Ovary (tissue), 10 donors: ENCODE measurements at places on chromosomes 12 and 14. TPM values are rescaled to one million over a fixed set of nuclear protein-coding genes. Genes with fewer than 3 reads are reported as not detected.

The NXPH4 gene
- not detected for total RNA-seq

DNA sequence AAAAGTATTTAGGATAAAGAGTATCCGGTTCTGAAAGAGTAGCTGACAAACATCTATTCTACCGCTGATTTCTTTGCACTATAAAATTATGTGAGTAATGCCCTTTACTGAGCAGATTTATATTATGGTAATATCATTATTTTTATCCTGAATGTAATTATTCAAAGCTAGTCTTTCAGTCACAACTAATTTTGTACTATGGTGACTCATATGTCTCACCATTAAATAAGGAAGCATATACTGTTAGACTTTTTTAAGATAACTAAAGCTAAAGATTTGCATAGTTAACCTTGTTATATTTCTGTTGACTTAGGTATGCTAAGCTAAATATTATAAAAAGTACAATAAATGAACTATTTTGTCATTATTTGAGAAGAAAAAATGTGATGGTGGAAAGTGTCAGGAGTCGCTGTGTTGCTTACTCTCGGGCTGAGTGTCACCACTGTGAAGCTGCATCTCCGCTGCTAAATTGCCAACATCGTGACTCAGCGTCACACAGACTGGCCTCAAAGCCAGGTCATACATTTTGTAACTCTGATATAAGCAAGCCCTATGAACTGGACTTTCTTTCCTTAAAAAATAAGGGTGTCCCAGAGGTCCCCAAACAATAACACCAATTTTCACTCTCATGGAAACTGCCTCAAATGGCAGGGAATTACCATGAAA lies 69.1 kb upstream of the SSTR1 start:
- H3K4me3 ChIP-seq = no peak overlapping the region
- no peaks in the 10 kb centered on the region for H3K4me1 ChIP-seq
- H3K36me3 ChIP-seq = no peaks in the 10 kb centered on the region
- DNase-seq = no peak
- H3K27ac ChIP-seq = no peak overlapping the region
- no peaks in the 10 kb centered on the region for H3K27me3 ChIP-seq

The SCN8A gene
- total RNA-seq = 1.7 TPM

GRCh38 chr12:102811110-102811737 lies 105.8 kb downstream of the PAH start:
- H3K4me1 ChIP-seq = no peaks in the 10 kb centered on the region
- H3K4me3 ChIP-seq = no peak overlapping the region
- H3K36me3 ChIP-seq = no peaks in the 10 kb centered on the region
- DNase-seq = peak; percentile 56

DNA sequence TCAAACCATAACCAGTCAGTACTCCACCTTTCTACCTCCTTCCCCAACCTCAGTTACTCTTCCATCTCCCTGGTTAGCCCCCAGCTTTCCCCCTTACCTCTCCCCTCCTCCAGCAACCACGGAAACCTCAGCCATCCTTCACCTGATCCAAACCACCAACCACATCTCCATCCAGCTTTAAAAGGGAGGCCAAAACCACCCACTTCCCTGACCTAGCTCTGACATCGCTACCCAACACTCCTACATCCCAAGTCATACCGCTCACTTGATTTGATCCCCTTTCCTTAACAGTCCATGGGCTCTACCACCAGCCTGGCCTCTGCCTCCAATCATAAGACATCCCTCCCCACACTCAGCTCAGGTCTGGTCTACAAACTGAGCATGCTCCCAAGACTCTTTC lies 1.5 kb downstream of the RAB35 start:
- H3K27me3 ChIP-seq = no peaks in the 10 kb centered on the region
- H3K4me1 ChIP-seq = peaks cover 16% of the 10 kb centered on the region
- H3K4me3 ChIP-seq = peak overlapping the region; percentile 68
- no peak overlapping the region for H3K27ac ChIP-seq

GRCh38 chr12:131108177-131108955 lies 154.7 kb downstream of the ADGRD1 start:
- H3K27ac ChIP-seq = no peak overlapping the region
- H3K4me1 ChIP-seq = peaks cover 1% of the 10 kb centered on the region
- no peaks in the 10 kb centered on the region for H3K36me3 ChIP-seq

DNA sequence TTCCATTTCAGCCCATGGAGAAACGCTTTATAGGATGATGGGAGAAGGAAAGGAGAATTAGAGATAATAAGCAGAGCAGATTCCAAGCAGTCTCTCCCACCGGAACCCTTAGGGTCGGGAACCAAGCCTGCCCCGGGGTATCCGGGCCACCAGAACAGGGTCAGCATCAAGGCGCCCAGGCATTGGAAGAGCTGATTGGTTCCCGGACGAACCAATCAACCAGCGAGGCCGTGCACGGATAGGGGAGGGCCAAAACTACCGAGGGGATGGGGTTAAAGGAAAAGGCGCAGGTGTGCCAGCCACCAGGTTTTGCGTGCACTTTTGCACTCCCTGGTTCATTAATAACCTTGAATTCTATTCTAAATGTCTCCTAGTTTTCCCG lies 1.7 kb downstream of the PPM1H start:
- no peak for DNase-seq
- no peaks in the 10 kb centered on the region for H3K4me1 ChIP-seq
- no peaks in the 10 kb centered on the region for H3K27me3 ChIP-seq
- no peak overlapping the region for H3K27ac ChIP-seq

The ADAM21 gene
- total RNA-seq = not detected
